ENCODE measurements at places on chromosomes 1 and 21.

- no peak for DNase-seq
Measured at GRCh38 chr1:192954705-192955265, 104.4 kb downstream of the UCHL5 start.

- no peak for DNase-seq
Measured at GRCh38 chr1:62054188-62054587, 140.5 kb upstream of the L1TD1 start.

GRCh38 chr1:202069662-202070061 is 53.1 kb upstream of the GPR37L1 start:
- no peak for DNase-seq

DNA sequence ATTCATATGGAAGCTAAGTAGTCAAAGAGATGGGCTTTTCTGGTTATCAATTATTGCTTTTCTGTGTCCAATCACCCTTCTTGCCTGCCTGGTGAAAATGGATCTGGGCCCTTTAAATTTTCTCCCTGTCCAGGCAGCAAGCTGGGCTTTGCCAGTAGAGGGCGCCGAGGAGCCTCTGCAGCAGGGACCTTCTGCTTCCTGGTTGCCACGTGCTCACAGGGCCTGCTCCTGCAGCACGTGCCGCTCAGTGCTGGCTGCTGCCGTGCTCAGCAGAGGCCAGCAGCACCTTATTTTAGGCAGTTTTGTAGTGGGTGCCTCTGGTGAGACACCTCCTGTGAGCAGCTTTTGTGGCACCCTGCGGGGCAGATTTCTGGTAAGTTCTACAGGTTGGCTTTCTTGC is 4.0 kb downstream of the ACTL8 start:
- no peak for DNase-seq

DNA sequence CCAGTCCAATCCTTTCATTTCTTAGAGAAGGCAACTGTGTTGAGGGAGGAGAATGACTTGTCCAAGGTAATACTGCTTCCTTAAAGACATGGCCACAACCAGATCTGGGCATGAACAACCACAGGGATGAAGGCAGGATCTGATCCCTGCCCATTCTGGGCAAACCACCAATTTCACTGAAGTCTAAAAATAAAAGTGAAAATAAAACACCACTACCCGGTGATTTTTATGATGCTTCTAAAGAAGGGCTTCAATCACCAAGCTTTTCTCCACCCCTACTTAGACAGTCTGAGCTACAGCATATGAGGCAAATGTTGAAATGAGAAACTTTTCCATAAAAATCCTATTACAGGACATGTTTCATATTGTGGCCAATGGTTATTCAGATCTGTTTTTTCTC is 133.0 kb downstream of the PTPN14 start:
- no peak for DNase-seq

DNA sequence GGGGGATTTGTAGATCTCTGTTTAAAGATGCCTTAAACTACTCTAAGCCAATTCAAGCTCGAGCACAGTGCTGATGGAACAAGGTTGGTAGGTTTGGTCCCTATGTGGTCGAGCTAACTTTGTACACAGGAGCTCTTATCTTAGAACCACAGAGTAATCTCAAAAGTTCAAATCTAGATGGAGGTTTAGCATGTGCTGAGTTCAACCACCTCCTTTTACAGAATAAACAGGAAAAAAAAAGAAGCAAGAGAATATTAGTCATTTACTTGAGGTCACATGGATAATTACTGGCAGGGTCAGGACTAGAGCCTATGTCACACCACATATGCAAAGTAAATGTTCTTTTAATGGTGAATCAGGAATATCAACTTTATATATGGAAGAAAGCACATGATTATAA is 86.2 kb downstream of the DTL start:
- no peak for DNase-seq

- DNase-seq, result no peak
Measured at GRCh38 chr1:179952186-179952585, 2.4 kb upstream of the CEP350 start.

DNA sequence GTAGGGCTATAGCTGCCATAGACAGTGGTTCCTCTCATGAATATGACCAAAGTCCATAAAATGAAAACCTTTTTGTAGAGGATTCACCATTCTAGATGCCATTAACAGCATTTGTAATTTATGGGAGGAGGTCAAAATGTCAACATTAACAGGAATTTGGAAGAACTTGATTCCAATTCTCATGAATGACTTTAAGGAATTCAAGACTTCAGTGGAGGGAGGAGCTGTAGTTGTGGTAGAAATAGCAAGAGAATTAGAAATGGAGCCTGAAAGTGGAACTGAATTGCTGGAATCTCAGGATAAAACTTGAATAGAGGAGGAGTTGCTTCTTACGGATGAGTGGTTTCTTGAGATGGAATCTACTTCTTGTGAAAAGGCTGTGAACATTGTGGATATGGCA is 65.4 kb upstream of the ESRRG start:
- DNase-seq, result no peak

DNA sequence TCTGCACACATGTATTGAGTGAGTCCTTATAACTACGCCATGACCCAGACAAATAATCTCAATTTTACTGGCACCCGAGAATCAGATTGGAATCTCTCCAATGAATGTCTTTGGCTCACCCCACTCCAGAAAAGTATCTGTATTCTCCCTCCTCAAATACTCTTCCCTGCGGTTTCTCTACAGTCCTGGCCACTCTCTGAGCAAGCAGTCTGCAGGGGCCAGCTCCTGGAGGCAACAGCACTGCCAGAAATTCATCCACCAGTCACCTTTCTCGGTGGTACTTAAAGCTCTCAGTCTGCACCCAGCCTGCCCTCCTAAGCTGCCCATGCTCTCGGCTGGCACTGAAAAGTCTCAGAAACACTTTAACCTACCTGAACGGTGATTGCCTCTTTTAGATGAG is 16.1 kb upstream of the LYST start:
- DNase-seq, result no peak

DNA sequence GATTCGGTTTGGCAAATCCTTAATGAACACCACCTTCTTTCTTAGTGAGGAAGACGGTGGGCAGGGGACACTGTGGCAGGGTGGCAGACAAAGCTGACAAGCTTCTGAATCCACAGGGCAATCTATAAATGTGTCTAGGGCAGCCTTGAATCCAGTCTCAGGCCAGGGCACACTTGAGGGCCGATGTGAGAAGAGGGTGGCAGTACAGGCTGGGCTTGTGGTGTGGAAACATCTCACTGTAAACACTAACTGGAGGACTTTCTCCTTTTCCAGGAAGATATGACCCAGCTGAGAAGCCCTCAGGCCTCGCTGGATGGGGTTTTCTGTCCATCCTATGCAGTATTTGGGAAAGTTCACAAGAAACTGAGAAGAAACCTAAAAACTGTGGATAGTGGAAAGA is 46.5 kb downstream of the PKP1 start:
- DNase-seq, result no peak

DNA sequence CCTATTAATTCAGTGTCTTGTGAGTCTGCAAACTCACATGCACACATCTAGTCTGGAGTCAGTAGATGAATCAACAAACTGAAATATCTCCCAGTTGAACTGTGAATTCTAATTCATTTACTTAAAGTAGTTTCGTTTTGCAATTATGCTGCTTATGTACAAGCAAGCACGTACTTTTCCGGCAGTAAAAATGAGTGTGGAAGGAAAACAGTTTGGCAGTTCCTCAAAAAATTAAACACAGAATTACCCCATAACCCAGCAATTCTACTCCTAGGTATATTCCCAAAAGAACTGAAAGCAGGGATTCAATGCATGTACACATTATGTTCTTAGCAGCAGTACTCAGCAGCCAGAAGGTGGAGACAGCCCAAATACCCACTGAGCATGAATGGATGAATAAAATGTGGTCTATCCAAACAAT is 49.3 kb downstream of the GNB1 start:
- DNase-seq, result no peak

DNA sequence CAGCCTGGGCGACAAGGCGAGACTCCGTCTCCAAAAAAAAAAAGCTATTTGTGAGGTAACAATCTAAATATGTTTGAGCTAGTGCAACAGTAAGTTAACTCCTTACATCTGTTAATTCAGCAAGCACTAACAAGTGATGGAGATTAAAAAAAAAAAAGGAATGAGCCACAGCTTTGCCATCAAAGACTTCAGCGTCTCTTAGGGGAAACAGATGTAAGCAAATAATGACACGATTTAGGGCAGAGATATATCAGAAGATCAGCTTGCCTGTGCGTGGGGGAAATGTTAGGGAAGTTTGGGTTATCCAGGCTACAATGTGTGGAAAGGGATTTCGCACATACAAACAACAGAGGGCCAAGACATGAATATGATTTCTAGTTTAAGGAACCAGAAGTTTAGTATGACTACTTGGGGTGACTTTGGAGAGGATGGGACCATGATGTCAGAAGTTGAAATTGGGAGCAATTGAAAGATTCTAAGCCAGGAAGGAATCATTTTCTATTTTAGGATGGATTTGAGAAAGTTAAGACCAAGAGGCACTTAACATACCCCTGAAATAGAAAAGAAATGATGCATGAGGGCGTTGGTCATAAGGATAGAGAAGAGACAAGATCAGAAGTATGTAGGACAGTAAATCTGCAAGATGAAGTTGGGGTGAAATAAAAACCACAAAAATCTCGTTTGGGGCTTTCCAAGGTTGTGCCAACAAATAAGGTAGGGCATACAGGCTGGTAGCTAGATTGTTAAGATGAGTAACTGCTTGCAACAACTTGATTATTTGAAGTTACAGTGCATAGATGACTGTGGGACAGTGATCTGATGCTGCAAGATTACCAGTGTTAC is 2.4 kb upstream of the BRWD1 start:
- DNase-seq, result no peak

DNA sequence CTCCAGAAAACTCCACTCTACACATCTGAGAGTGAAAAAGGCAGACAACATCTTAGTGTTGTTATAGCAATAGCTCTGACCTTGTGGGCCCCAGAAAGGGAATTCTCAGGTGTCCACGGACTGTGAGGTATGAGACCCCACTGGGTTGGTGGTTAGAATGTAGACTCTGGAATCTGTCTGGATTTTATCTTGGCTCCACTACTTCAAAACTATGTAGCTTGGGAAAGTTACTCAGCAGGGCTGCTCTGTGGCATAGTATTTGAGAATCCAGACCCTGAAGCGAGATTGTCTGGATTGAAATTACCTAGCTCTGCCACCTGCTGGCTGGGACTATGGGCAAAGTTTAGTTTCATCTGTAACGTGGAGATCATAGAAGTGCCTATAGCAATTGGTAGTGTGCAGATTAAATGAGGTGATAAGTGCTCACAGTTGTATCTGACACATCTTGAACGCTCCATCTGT is 25.8 kb downstream of the PRDM2 start:
- DNase-seq, result peak; percentile 18

- no peak for DNase-seq
Measured at GRCh38 chr1:54804471-54805132, 3.5 kb upstream of the TTC22 start.

DNA sequence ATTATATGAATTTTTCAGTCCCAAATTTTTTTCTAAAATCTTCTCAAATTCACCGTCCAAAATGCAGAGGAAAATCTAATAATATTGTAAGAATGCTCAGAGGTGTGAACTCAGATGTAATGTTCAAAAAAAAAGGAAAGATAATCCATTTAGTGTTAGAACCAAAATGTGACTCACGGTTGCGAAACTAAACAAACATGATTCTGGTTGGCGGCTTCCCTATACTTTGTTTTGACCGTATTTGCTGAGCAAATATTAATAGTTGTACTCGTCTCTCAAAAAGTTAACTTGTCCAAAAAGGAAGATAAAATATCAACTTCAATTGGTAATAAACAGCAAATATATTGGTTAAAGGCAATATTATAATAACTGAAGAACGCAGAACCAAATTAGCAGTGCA is 34.4 kb downstream of the ZSWIM5 start:
- no peak for DNase-seq

DNA sequence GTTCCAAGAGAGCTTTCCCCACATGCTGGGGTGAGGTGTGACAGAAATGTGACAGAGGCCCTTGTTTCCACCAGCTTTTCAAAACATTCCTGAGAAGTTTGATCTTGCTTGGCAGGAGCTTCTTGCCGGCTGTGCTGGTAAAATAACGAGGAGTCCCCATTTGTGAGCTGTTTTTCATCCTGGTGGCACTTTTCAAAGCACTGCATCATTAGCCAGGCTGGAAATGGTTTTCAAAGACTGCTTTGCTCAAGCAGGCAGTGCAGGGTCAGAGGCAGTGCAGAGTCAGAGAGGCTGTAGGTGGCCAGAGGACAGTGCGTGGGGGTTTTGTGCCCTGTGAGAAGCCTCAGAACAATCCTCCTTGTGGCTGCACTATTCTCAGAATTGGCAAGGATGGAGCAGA is 75.8 kb upstream of the KCNA3 start:
- DNase-seq, result no peak

- no peak for DNase-seq
Measured at GRCh38 chr1:53400761-53401674, 58.2 kb upstream of the DMRTB1 start.

DNA sequence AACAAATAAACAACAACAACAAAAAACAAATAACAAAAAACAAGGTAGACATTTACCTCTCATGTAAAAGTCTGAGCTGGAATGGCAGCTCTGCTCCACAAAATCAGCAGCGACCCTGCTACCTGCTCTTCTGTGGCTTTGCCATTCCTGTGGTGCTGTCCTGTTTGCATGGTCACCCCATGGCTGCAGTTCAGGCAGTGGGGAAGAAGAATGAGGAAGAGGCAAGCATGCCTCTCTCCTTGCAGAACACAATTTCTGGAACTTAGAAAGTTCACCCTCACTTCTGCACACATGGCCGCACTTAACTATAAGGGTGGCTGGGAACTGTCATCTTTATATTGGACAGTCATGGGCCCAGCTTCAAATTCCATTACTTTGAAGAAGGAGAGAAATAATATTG is 84.8 kb upstream of the GNG12 start:
- no peak for DNase-seq

DNA sequence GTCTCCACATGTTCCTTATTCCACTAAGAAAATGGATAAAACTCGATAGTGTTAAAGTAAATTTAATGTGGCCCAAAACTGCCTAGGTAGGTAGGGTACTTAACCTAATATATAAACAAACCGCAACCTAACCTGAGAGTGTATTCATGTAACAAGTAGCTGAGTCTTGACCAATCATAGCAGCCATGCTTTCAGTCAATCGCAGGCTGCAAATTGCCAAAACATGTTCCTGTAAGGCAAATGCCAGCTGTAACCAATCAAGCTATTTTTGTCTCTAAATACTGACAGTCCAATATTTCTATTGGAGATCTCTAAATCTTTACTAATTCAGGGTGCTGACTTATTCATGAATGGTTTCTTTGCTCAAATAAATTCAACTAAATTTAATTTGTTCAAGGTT is 3.1 kb upstream of the HMGCS2 start:
- DNase-seq, result no peak

DNA sequence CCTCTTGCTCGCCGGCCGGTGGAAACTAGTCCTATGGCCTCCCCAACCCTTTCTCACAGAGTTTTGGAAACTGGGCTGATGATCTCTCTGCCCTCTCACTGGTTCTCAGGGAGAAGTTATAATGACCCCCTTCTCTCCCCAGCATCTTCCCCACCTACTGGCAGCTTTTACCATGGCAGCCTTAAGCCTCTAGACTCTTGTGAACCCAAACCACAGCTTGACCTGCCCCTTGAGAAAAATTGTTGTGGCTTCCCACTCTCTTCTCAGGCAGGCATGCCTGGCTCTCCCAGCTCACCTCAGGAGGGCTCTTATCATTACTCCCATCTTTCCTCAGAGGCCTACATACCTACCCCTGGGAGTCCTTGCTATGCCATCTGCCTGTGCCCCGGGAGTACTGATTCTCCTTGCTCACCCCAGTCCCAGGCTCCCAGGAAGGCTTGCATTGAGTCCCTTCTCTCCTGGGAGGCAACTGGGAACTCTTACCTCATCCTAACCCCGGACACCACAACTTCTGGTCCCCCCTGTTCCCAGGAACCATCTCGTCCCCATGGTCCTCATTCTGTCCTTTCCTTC is 1.6 kb downstream of the NSUN4 start:
- DNase-seq, result no peak

- DNase-seq, result no peak
Measured at GRCh38 chr1:202836623-202837403, 26.1 kb downstream of the PCAT6 start.

Measured in HTR-8/SVneo (cell line).